ENCODE measurements at places on chromosomes 2 and 18. TPM values are rescaled to one million over a fixed set of nuclear protein-coding genes. Genes with fewer than 3 reads are reported as not detected.

C1GALT1C1L gene
- total RNA-seq = 0.17 TPM

ITGA4 gene
- 0.60 TPM for total RNA-seq

LTBP1 gene
- 148 TPM for total RNA-seq

NAT8 gene
- total RNA-seq = not detected

SERPINB10 gene
- total RNA-seq = not detected

INHBB gene
- 8.5 TPM for total RNA-seq

RAB27B gene
- under 0.01 TPM for total RNA-seq

CFAP221 gene
- total RNA-seq = not detected

SSB gene
- 75.2 TPM for total RNA-seq

IL36A gene
- total RNA-seq = not detected

TMEM37 gene
- 0.51 TPM for total RNA-seq

UGT1A10 gene
- total RNA-seq = not detected

FEV gene
- not detected for total RNA-seq

PSMA8 gene
- total RNA-seq = not detected

ITPRIPL1 gene
- total RNA-seq = 7.0 TPM

ALPI gene
- total RNA-seq = not detected

IL1R2 gene
- total RNA-seq = 0.28 TPM

REG3A gene
- total RNA-seq = not detected

TRABD2A gene
- 1.4 TPM for total RNA-seq

MYO5B gene
- 0.70 TPM for total RNA-seq

SERPINB3 gene
- 0.17 TPM for total RNA-seq

KANSL3 gene
- total RNA-seq = 27.7 TPM

TDRD15 gene
- not detected for total RNA-seq

WIPF1 gene
- total RNA-seq = 14.1 TPM

TMEM182 gene
- 1.3 TPM for total RNA-seq

GPR155 gene
- 0.93 TPM for total RNA-seq

RAB3GAP1 gene
- total RNA-seq = 67.4 TPM

VAMP5 gene
- 45.3 TPM for total RNA-seq

VWC2L gene
- not detected for total RNA-seq

PCARE gene
- total RNA-seq = not detected

TUBA4B gene
- total RNA-seq = not detected

CCDC85A gene
- 21.4 TPM for total RNA-seq

PRSS56 gene
- total RNA-seq = not detected

STON1 gene
- 8.1 TPM for total RNA-seq
